ENCODE measurements at places on chromosomes 7 and 10.

- DNase-seq: no peak
Observed at GRCh38 chr7:106070567-106071254, 41.4 kb downstream of the SYPL1 start.

- no peak for DNase-seq
Observed at GRCh38 chr10:77409697-77410471, 227.7 kb downstream of the KCNMA1 start.

DNA sequence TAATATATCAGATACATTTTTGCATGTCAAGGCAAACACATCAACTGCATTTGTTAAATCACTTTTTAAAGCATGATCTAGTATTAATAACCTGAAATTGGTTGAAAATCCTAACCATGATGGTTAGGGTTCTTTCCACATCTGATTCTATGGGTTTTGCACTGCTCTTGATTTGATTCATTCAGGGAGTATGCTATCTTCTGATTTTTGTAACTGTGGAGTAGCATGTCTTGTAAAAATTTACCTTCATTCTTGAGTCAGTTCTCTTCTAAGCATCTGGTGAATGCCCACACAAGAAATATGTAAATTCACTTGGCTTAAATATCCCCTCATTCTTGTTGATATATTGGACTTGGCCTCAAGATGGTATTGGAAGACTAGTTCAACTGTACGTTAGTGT lies 178.7 kb downstream of the KLF6 start:
- DNase-seq: no peak

- DNase-seq: no peak
Observed at GRCh38 chr7:15389073-15389472, 172.7 kb downstream of the AGMO start.

GRCh38 chr7:137948083-137948844 lies 53.6 kb downstream of the CREB3L2 start:
- no peak for DNase-seq

GRCh38 chr10:86355571-86356038 lies 11.0 kb downstream of the GRID1 start:
- DNase-seq: peak; percentile 96

DNA sequence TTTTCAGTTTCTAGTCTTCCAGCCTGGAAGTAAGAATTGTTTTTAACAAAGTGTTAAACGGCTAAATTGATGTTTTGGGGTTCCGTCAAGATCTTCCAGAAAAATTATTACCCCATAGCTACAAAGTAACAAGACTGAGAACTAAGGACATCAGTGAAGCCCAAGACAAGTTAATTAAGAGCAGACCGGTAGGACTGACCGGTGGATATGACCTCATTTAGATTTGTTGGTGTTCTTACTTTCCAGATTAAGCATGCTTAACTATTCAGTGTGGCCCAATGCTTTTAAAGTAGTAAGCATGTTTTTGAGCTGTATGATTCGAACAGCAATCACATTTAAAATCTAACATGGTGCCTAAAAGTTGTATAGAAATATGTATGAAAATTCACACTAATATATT lies 73.1 kb upstream of the RPA3 start:
- no peak for DNase-seq

DNA sequence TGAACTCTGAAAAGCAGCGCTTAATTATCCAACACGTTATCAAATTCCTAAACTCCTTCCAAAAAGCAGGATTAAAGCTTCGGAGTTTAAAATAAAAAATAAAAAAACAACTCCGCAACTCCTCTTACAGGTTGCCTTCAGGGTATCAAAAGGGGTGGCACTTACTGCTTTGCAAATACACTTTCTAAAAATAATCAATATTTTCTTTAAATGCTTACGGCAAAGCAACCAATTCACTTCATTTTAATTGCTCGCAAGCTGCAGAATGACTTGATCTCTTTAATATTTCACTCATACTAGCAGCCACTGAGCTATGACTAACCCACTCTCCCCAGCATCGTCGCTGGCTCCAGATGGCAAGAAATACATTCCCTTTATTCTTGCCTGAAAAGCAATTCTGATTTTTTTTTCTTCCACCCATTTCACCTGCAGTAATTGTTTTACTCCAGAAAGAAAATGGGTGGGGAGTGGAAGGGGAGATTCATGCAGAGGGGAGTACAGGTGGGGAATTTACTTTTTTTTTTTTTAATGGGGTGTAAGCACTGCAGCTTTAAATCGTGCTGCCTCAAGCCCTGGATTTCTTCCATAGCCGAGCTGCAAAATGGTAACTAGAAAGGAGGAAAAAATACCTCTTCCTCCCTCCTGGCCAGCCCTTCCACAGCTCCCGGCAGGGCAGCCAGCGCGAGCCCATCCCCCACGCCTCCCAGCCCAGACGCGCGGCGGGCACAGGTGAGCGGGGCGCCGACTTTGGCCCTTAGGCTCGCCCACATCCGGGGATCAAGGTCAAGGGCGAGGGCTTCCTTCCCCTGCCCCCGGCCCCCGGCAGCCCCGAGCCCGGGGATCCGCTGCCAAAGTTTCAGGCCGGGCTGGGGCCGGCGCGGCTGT lies 54.2 kb upstream of the FHIP2A start:
- DNase-seq: no peak

DNA sequence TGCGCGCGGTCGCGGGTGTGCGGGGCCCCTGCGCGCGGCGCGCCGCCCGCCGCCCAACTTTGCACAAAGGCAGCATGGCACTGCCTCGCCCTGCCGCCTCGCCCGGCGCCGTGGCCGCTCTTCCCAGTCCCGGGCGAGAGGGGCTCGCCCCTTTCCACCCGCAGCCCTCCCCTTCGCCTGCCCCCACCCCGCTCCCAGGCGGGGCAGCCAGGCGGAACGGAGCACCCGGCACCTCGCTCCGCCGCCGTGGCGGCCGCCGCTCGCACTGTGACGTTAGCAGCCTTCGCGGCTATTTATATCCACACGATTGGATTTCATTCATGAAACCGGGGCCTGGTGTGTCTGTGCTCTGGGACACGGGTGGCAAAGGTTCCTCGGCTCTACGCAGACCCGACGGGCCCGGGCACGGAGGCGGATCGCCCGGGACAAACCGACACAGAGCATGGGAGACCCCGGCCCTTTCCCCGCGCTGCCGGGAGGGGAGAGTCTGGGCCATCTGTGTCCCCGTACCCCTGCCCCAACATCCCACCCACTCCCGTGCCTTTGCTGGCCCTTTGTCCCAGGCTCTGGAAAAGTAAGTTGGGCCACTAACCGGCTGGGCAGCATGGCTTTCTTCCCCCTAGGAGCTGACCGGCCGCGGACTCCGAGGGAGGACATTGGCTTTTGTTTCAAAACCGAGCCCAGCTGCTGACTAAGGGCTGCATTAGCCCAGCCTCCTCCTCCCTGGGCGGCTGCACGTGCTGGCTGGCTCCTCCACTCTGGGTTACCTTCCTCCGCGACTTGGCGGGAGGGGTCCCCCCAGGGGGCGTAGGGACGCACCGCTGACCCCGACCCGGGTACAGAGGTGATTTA lies at the start of gene RHOBTB1:
Gene RHOBTB1, minus strand, starts transcription at position 128 of the 852 bp plus-strand sequence. CDS start 32,643 bp downstream, outside the sequence.
- DNase-seq: peak; percentile 86

DNA sequence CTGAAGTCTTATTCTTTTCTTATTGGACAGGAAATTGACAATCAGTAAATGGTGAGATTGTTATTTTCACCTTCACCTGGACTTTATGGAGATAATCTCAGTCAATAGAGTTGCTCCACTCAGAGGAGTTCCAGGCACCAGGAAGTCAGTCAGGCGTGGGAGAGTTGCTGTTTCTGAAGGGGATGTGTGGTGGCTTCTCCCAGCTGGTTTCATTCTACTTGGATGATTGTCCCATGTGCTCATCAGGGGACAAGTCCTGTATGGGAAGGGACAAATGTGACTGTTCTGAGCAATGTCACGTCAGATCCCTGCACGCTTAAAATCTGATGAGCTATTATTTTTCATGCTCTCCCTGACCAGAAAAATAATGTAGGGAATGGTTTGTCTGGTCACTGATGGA lies 222.5 kb upstream of the PITRM1 start:
- no peak for DNase-seq

- DNase-seq: no peak
Observed at GRCh38 chr7:110994028-110994967, 96.6 kb upstream of the LRRN3 start.

DNA sequence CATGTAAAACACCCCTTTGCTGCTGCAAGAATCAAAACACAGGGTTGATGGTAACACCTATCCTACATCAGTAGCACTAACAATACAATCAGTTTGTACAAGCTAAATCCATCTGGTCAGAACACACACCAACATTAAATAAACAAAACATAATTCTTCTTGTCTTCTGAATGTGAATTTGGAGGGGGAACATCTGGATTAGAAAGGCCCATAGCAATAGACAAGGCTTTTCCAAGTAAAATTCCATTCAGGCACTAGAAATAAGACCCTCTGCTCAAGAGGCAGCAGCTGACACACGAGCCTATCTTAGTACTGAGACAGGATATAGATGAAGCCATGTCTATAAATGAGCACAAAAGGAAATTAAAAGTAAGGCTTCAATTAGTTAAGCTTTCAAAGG lies 839.9 kb upstream of the LRRTM3 start:
- no peak for DNase-seq

DNA sequence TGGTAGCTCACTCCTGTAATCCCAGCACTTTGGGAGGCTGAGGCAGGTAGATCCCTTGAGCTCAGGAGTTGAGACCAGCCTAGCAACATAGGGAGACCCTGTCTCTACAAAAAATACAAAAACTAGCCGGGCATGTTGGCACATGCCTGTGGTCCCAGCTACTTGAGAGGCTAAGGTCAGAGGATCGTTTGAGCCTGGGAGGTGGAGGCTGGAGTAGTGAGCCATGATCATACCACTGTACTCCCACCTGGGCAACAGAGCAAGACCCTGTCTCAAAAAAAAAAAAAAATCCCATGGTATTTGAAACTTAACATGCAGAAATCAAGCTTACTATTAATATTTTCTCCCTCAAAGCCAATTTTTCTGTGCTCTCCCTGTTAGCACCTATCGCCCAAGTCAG lies 5.9 kb downstream of the SFXN2 start:
- DNase-seq: no peak

GRCh38 chr10:31752170-31752569 lies 176.5 kb downstream of the ARHGAP12 start:
- DNase-seq: no peak

DNA sequence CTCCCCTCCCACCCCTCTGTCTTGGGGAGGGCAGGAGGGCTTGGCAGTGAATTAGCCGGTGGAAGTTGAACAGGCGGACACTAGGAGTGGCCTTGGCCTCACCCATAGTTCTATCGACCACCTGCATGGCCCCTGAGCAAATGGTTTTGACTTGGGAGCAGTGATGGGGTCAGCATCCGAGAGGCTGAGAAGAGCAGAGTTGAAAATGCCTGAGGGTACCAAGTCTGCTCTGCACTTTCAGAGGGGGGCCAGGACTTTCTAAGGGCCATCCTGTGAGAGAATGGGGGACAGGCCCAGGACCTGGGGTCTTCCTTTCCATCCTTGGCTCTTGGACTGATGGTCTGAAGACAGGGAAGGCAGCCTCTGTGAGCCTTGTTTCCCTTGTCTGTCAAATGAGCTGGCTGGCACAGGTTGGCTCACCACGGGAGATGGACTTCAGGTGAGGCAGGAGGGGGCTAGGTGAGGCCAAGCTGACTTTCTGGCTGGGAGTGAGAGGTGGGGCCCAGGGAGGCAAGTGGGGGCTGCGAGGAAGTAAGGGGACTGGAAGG lies 29.4 kb downstream of the CDH23 start:
- no peak for DNase-seq

All from suppressor macrophage (primary cell).